ENCODE measurements at places on chromosomes 6 and 20.

- DNase-seq = peak; percentile 20
Observed at GRCh38 chr20:40192081-40192480, 497.0 kb downstream of the MAFB start.

DNA sequence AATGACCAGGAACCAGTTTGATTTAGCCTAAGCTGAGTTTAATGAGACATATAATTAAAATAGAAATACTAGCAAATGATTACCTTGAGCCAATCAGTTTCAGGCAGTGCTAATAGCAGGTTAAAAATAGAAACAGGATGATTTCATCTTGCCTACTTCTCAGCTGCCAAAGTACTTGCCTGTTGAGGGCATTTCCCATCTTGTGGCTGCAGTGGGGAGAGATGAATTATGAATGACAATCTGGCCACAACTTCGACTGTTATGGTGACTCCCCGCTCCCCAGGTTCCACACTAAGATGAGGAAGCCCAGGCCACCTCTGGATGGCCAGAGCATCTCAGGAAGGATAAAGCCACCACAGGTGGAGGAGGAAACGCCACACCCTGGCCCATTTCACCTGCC, 31.3 kb downstream of the MBOAT1 start:
- no peak for DNase-seq

GRCh38 chr6:145872669-145873068, 58.1 kb upstream of the FBXO30 start:
- no peak for DNase-seq

- no peak for DNase-seq
Observed at GRCh38 chr6:98833307-98834059, 891 bp upstream of the POU3F2 start.

DNA sequence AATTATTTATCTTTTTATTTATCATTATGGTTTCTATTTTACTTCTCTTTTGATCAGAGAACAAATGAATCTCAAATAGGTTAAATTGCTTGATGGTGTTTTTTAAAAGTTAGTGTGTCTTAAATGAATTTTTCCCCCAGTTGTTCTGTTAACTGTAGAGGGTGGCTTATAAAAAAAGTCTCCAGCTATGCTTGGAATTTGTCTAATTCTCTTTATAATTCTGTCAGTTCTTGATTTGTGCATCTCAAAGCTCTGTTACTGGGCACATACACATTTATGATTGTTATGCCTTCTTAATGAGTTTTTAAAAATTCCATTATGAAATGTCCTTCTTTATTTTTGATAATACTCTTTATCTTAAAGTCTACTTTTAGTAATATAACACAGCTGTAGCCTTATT, 58.0 kb downstream of the LIN28B start:
- peak; percentile 2 for DNase-seq

DNA sequence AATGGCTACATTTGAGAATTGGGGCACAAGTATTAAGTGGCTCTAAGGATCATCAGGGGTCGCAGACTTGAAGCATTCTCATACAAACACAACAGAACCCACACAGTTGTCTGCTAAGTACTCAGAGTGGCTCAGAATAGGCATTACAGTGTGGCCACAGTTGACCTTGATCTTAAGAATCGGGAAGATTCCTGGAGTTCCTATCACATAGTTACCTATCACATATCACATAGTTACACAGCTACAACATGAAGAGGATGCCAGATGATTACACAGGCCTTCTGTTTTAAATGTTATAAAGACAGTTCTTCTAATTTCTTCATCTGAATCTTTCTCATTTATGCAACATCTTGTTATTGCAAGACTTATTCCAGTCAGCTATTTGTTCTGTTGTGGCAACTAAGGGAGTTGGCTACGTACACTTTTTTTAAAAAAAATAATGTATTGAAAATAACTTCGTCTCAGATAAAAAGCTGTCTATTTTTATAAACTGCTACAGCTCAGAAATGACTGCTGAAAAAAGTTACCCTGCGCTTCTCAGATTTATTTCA, 129.0 kb downstream of the REV3L start:
- DNase-seq = no peak

DNA sequence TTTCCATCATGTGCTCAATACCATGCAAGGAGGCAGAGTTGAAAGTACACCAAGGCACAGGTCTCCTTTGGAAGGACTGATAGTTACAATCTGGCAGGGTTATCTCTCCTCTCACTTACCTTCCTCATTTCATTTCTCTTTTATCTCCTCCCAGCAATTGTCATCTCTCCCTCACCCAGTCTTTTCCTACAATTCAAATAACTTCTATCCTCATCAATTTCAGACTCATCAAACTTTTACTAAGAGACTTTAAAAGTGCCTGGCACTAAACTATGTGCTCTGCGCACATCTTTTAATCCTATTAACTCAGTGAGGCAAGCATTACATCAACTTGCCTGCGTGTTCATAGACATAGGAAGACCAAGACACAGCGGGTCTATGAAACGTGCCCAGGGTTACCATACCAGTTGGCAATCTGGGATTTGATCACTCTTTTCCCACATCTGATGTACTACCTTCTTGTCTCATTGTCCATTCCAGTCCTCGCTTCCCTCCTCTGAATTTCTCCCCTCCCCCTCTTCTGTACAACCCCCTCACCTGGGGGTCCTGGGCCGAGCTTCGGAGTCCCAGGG, 1.2 kb downstream of the VARS1 start:
- DNase-seq = no peak

DNA sequence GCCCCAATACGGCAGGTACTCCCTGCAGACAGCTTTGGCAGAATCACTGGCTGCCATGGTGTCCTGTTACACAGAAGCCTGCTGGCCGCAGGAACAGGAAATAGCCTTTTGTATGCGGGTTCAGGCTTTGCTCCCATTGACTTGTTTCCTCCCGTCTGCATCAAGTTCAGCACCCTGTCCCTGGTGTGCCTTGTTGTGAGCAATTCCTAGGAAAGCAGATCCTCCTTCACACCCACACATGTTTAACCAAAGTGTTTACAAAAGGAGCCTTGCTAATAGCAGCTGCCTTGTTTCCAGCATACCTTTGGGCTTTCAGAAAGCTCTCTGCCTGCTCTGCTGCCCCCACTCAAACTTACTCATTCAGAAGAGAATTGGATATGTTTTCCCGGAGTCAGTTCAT, 127.2 kb upstream of the SUPT3H start:
- peak; percentile 66 for DNase-seq

DNA sequence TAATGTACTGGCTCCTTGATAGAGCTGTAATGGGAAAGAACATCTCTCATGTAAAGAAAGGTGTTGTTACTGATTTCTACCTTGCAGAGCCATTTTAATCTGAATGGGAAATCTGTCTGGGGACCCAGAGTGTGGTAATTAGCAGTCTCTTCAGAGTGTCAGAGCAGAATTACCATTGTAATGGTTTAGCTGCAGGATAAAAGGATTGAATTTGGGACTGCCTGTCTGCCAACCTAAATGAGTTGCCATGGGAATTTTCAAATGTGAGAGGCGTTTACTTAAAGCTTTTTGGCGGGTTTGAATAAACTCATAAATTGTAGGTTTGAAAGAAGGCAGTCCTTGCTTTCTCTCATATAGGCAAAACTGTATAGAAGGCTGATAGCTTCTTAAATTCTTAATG, 128.8 kb downstream of the QKI start:
- DNase-seq = no peak

DNA sequence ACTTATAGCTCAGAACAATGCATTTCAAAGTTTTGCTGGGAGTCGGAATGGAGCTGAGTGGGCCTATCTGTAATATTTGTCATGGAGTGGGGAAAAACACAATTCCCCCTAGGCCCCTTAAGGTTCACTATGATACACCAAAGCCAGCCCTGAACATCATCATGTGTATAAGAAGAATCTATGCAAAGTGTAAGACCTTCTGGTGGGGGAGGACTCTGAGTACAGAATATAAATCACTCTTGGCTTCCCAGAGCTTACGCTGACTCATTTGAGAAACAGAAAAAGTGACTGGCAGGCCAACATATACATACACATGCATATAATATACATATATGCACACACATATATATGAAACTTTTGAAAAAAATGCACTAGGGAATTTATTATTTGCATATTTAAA, 54.1 kb upstream of the UBR2 start:
- no peak for DNase-seq

DNA sequence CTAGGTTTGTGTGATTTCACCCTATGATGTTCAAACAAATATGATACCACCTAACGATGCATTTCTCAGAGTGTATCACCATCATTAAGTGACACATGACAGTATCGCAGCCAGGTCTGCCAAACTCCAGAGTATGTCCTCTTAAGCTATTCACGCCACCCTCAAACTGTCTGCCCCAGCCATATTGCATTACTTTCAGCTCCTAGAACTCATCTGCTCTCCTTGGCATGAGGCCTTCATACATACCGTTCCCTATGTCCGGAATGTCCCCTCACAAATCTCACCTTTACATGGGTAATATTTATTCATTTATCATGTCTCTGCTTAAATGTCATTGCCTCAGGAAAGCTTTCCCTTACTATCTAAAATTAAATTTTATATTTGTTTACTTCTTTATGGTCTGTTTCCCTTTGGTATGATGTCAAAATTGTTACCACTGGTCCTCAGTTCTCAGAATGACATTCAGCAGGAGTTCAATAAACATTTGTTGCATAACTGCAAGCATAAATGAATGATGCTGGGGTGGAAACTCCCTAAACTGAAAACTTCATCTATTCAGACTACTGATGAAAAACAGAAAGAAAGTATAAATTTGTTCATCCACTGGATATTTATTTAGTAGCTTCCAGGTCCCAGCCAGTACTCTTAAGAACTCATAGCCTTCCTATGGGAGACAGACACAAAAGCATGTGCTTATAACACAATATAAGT, 3.2 kb downstream of the SESN1 start:
- DNase-seq = no peak

GRCh38 chr6:137011406-137011805, 33.4 kb downstream of the IL20RA start:
- peak; percentile 30 for DNase-seq

GRCh38 chr6:132937466-132937906, 123.1 kb downstream of the RPS12 start:
- DNase-seq = peak; percentile 27

GRCh38 chr20:17768271-17768670, 68.5 kb downstream of the BANF2 start:
- no peak for DNase-seq

Data from urothelium cell line (cell line).